Hematopoietic multipotent progenitor cell treated with erythropoietin and hydrocortisone succinate and interleukin-3 and kit ligand, for 6 days (in vitro differentiated cells): ENCODE measurements at places on chromosomes 16 and 17.
A peak's percentile ranks its signal among the peaks of the same experiment; 100 is the strongest.

GRCh38 chr16:9757687-9758086 lies 424.5 kb downstream of the GRIN2A start:
- DNase-seq = no peak

- peak; percentile 74 for DNase-seq
Measured at GRCh38 chr16:1428511-1428910, 2.4 kb upstream of the PERCC1 start.

- DNase-seq = no peak
Measured at GRCh38 chr16:85670840-85671239, 17.9 kb downstream of the GINS2 start.

- peak; percentile 70 for DNase-seq
Measured at GRCh38 chr17:39026980-39027451, 59.8 kb upstream of the FBXO47 start.

- DNase-seq = no peak
Measured at GRCh38 chr17:859824-860195, 77.7 kb downstream of the MRM3 start.

DNA sequence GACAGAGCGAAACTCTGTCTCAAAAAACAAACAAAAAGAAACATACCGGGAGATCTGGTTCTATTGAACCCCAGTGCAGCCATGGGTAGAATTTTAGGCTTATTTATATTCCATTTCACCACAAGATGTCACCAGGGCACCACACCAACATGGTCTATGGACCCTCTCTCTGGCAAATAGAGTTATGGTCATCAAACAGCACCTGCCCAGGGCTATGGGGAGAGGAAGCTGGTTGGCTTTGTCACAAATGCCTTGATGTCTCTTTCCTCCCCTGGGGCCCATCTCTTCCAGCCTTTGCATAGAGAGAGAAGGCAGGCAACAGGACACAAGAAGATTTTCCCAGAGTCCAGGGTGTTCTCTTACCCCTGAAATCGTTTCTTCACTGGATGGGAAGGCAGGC lies 128.4 kb downstream of the WWOX start:
- DNase-seq = peak; percentile 30

- no peak for DNase-seq
Measured at GRCh38 chr17:79631640-79632431, 21.0 kb upstream of the RBFOX3 start.

- no peak for DNase-seq
Measured at GRCh38 chr17:79529661-79530081, 81.2 kb downstream of the RBFOX3 start.

- no peak for DNase-seq
Measured at GRCh38 chr17:57584050-57584551, 161.0 kb downstream of the CCDC182 start.

DNA sequence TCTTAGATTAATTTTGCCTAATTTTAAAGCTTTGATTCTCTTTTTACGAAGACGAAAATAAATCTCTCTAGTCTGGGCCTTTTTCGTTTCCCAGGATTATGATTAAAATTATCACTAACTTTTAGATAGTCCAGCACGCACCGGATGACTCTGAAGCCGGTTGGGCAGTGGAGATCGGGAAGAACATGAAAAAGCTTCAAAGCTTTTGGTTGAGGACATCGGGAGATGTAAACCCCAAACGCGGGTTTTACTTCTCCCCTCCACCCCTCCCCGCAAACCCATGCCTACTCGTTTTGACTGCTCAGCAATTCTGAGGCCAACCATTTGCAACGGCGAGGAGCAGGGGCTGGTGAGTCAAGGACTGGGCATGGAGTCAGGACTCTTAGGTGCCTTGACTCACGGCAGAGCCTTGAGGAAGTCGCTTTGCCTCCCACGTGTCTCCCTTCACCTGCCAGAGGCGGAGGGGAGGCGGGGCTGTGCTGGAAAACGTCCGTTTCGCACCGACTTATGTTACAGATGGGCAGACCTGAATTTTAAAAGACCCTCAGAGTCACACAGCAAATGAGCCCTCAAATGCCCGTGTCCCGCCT lies 989 bp upstream of the DUSP14 start:
- peak; percentile 60 for DNase-seq

- DNase-seq = peak; percentile 1
Measured at GRCh38 chr16:26334218-26335111, 642.7 kb downstream of the HS3ST4 start.
